IPS-NIHi11 (cell line): ENCODE measurements at places on chromosomes 2 and 18.

DNA sequence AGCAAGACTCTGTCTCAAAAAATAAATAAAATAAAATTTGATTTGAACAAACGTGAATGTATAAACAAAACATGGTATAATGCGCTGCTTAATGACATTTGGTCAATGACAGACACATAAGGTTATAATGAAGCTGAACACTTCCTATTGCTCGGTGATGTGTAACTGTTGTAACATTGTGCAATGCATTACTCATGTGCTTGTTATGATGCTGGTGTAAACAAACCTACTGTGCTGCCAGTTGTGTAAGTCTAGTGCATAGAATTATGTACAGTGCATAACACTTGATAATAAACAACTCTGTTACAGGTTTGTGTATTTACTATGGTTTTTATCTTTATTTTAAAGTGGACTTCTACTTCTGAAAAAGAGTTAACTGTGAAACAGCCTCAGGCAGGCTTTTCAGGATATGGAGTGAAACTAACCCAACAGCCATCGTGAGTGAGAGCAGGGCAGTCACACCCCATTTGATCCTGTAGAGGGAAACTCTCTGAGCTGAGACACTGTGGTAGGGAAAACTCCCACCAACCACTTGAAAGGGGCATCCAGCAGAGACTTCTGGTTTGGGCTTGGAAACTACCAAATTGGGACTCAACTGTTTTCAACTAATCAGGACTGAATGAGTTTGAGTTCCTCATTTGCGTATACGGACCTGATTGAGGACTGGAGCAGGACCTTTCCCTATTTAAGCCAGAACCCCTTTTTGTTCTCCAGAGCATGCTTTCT, 8.7 kb upstream of the RPRD1A start:
- DNase-seq = no peak

- no peak for DNase-seq
These were observed 396.3 kb downstream of the GALNT13 start for GRCh38 chr2:154267983-154268382.

- no peak for DNase-seq
These were observed 8.9 kb upstream of the OSR1 start for GRCh38 chr2:19367326-19367725.

- DNase-seq = no peak
These were observed 101.1 kb downstream of the TRIB2 start for GRCh38 chr2:12817870-12818269.

GRCh38 chr2:240953426-240954410, 44.7 kb upstream of the SNED1 start:
- DNase-seq = peak; percentile 4

- no peak for DNase-seq
These were observed 241.2 kb downstream of the ALPK2 start for GRCh38 chr18:58387716-58388115.

DNA sequence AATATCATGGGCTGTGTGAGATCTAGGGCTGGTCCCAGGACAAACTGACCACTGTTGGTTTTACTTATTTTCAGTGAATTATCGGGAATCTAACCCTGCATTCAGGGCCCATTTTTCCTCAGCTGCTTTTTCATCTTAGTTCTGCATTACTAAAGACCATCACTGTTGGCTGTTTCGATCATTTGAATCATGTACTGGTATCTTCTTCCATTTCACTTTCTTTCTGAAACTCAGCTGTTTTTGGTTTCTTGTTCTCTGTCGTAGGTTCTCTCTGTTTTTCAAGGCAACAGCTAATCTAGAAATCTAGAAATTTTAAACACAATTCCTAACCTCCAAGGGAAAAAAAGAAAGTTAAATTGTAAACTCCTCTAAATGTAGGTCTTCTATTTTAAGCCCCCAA, 159.9 kb upstream of the SESTD1 start:
- DNase-seq = no peak

- DNase-seq = no peak
These were observed 311.4 kb downstream of the PTPRM start for GRCh38 chr18:7878265-7879211.

- no peak for DNase-seq
These were observed 16.2 kb upstream of the BBS5 start for GRCh38 chr2:169462896-169463695.

DNA sequence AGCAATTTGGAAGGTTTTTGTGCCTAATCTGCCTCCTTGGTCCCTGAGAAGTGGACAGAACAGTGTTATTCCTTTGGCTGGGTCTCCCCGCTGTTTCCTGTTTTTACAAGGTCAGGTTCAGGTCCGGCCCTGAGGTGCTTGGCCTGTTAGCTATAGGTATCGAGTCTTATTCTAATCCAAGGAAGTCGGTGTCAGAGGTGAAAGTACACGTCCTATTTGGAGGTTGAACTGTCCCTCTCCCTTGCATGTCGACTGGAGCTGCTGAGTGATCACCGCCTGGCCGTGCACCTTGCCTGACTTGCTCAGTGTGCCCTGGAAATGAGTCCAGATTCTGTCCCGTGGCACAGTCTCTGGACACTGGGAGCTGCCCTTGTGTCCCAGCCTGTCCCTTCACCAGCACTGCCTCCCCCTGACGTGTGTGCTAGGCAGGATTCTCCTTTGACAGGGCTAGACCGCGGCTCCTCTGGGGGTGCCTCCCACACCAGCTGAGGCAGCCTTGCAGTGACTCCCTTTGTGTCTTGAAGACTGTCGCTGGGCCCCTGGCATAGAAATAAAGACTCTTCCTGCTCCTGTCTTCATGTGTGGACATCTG, 65.7 kb upstream of the RBM44 start:
- DNase-seq = no peak

DNA sequence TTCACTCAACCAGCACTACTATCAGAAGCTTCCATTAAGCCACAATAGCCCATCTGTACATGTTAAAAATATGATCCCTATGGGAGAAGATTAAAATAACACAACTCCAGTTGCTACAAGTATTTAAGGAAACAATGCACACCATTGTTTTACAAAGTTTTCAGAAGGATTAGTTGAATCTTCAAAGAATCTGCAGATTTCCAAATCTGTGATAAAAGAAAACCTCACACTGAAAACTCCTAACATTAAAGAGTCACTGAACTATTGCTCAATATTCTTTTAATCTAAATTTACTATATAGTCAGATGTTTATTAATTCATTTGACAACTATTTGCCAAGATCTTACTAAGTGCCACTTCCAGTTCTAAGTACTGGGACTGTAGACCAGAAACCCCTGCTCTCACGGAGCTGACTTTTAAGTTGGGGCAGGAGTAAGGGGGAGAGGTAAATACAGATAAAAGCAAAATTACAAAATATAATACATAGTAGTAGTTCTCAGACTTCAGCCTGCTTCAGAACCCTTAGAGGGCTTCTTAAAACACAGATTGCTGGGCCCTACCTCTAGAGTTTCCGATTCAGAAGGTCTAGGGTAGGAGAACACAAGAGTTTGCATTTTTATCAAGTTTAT, 94.4 kb downstream of the STK39 start:
- DNase-seq = no peak

DNA sequence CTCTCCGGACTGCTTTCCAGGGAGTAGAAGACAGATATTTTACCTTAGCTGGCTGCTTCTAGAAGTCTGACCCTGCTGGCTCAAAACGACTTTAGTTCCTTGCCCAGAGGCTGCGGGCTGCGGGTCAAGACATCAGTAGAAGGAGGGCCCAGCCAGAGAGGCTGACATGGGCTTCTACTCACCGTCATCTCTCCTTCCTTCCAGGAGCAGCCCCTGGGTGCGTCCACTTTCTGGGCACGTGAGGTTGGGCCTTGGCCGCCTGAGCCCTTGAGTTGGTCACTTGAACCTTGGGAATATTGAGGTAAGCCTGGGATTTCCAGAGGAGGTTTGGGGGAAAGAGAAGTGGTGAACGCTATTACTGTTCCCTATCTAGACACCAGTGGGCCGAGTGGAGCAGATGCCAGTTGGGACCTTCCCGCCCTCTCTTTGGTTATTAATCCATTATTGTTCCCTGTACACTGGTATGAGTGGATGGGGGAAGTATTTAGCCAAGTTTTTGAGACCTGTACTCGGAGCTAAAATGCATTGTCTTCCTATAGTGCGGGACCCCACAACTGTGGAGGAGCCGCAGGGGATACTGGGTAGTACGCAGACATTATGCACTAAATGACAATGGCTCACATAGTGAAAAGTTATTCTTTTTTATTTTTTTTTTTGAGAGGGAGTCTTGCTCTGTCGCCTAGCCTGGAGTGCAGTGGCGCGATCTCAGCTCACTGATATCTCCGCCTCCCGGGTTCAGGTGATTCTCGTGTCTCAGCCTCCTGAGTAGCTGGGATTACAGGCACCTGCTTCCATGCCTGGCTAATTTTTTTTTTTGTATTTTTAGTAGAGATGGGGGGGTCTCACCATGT, 26.3 kb upstream of the CASP8 start:
- no peak for DNase-seq
